Stimulated activated CD4-positive, alpha-beta T cell treated with anti-CD3 and anti-CD28 coated beads, Interleukin-1b, Interleukin-23, amount 100 ng/mL, for 1 hour (primary cell): ENCODE measurements at places on chromosomes 3 and 15.
A peak's percentile ranks its signal among the peaks of the same experiment; 100 is the strongest.

- no peak for DNase-seq
These were observed 58.8 kb upstream of the GOLGA8A start for GRCh38 chr15:34496207-34496995.

DNA sequence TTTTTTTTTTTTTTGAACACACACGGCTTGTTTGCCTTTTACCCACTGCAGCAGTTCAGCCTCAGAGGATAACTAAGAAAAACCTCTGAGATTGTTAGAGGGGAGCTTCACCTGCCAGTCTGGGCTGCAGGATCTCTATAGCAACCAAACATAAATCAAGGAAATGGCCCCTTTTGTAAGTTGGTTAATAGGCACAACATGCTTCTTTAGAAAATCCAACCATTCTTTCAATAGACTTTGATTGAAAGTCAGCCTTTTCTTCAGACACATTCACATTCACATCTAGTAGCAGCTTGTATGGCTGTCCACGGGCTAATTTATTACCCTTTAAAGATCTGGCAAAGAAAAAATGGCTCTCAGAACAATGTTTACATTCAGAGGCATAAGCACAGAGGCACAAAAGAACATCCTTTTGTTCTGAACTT lies 136.6 kb upstream of the RARB start:
- DNase-seq: no peak

DNA sequence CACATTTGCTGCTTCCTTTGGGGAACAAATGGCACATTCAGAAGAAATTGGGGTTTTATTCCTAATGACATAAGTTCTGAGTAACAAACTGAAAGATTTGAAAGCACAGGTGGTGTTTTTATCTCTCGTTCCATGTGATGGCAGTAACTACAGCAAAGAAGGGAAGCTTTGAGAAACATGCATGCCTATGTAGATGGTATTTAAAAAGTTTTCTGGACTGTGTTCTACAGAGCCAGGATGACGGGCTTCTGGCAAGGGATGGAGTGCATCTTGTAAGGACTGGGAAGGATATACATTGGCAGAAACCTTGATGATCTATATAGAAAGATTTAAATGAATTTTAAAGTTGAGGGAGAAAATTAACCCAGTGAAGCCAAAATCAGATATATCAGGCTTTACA lies 362.2 kb upstream of the ROPN1 start:
- no peak for DNase-seq

GRCh38 chr3:48472923-48473616 lies 26.5 kb downstream of the ATRIP start:
- DNase-seq: peak; percentile 83

DNA sequence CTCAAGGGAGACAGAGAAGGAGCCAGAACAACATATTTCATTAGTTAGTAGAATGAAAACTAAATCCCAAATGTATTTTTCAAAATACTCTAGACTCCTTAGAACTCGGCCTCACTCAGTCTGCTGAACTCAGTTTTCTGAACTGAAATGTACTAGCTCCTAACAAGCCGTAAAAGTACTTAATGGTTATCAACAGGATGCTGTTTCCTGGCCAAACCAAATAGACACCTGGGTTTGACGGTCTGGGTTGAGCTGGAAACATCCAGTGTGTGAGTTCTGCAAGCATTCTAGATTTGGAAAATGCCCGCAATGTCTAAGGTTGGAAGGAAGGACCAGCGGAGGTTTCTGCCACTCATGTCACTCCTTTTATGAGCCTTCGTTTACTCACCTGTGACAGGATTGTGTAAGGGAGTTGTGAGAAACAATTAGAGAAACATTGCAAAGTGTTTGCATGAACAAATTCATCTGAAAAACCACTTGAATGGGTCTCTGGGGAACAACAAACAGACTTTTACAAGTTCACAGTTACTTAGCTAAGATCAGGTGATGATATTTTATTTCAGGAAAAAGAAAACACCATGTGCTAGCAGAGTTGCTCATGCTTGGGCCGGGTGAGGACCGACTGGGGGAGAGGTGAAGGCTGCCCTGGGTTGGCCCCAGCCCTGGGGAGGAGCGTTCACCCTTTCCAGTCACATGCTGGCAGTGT lies 151.0 kb downstream of the ALDH1A2 start:
- no peak for DNase-seq

GRCh38 chr15:38564557-38565286 lies at the start of gene RASGRP1:
TSS of gene RASGRP1 (minus strand) at chr15:38564814. CDS start at chr15:38564628, 186 bp downstream.
- DNase-seq: peak; percentile 69

- DNase-seq: no peak
These were observed 64.7 kb upstream of the XCR1 start for GRCh38 chr3:46091741-46092701.

DNA sequence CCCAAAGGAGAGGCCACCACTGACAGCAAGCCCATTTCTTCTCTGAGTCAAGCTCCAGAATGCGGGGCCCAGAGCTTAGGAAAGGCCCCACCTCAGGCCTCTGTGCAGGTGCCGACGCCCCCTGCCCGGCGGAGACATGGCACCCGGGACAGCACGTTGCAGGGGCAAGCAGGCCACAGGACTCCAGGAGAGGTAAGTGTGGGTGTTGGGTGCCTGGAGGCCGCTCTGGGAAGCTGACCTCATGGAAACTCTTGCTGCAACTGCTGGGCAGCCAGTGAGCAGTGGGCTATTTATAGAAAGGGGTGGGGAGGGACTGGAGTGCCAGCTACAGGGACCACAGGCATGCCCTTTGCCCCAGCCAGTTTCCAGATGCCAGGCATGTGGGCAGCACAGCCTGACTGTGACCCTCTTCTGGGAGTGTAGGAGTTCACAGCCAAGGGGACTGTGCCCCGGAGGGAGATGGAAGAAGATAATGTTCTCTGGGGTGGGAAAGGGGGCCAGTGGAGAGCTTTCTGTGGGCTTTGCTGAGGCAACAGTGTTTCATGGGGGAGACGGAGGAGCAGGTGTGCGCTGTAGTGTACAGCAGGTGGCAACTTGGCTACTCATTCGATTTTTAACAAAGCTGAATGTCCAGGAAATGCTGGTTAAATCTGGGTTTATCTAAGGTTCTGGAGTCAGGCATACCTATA lies 23.7 kb downstream of the ALPK3 start:
- no peak for DNase-seq

DNA sequence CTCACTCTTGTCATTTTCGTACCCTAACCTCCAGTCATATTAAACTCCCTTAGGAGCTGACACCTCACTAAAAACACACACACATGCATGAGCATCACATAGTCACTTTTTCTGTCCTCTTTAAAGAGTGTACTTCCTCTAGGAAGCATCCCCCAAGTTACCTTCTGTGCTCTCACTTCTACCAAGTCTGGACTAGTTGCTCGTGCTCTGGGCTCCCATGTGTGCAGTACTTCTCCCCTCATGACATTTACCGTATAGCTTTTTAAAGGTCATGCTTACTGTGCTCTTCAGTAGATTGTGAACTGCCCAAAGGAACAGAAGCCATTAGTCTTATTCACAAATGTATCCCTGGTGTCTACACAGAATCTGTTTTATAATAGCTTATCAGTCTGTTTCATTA lies 42.0 kb downstream of the CRYBG3 start:
- no peak for DNase-seq

DNA sequence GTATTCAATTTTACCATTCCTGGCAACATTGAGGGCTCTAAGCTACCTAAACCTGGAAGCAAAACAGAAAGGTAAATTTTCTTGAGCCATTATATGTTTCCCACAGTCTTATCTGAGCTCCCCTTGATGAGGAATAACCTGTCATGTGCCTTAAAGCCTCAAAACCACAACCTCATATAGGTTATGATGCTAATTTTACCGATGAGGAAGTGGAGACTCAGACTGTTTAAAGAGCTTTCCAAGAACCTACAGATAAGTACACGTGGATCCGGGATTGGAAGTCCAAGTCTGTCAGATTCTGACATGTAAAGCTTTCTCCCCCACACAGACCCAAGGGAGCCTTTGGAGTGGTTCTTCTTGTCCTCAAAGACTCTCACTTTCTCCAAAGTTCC lies 140.5 kb downstream of the SEMA6D start:
- DNase-seq: no peak

DNA sequence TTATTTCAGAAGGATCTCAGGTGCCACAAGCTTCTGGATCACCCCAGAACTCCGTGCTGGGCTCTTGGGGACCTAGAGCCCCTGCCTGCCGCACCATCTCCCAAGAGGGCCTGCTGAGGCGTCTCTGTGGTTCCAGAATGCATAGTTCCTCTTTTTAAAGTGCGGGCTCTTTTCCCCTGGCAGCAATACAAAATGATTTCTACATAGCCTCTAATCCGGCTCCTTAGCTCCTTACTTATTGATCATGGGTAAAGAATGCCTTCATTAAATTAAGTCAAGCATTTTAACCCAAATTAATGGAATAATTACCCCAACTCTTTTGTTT lies 121.9 kb downstream of the ATP10A start:
- DNase-seq: no peak

- DNase-seq: no peak
These were observed 59.1 kb downstream of the SENP7 start for GRCh38 chr3:101453961-101454360.

- no peak for DNase-seq
These were observed 8.5 kb upstream of the DAG1 start for GRCh38 chr3:49461443-49462171.

DNA sequence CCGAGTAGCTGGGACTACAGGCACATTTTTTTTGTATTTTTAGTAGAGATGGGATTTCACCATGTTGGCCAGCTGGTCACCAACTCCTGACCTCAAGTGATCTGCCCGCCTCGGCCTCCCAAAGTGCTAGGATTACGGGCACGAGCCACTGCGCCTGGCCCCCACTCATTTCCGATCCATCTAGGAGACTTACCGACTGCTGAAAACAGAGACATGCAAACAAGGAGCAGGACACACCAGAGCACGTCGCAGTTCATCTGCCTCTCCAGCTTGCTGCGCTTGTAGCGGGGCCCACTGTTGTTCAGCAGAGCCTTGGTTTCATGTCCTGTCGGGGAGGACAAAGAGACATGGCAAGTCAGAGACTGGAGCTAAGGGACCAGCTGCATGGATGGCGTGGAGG lies 137.4 kb downstream of the ATP10A start:
- DNase-seq: no peak

DNA sequence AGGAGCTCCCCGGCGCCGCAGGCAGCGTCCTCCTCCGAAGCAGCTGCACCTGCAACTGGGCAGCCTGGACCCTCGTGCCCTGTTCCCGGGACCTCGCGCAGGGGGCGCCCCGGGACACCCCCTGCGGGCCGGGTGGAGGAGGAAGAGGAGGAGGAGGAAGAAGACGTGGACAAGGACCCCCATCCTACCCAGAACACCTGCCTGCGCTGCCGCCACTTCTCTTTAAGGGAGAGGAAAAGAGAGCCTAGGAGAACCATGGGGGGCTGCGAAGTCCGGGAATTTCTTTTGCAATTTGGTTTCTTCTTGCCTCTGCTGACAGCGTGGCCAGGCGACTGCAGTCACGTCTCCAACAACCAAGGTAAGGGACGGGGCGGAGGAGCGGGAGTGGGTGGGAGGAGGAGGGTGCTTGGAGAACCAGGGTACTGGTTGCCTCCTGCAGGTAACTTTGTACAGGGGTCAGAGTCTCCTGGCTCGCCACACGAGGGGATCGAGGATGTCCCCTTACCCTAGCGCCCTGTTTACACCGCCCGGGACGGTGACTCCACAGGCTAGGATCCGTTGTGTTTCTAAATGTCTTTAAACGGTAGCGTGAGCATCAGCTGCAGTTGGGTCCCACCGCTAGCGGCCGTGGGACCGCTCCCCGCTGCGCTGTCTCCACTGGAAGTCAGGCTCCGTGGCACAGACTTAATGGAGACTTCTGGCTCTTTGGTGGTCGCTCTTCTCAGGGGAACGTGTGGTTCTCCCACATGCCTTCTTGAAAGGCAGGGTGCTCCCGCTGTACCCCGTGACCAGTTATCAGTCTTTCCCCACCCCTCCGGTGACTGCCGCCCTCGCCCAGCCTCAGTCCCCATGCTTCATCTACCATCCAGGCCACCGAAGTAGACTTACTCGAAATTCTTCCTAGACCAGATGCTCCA lies 515 bp downstream of the EPHA6 start:
- DNase-seq: no peak

GRCh38 chr15:92907896-92908712 lies 8.0 kb downstream of the CHD2 start:
- no peak for DNase-seq

DNA sequence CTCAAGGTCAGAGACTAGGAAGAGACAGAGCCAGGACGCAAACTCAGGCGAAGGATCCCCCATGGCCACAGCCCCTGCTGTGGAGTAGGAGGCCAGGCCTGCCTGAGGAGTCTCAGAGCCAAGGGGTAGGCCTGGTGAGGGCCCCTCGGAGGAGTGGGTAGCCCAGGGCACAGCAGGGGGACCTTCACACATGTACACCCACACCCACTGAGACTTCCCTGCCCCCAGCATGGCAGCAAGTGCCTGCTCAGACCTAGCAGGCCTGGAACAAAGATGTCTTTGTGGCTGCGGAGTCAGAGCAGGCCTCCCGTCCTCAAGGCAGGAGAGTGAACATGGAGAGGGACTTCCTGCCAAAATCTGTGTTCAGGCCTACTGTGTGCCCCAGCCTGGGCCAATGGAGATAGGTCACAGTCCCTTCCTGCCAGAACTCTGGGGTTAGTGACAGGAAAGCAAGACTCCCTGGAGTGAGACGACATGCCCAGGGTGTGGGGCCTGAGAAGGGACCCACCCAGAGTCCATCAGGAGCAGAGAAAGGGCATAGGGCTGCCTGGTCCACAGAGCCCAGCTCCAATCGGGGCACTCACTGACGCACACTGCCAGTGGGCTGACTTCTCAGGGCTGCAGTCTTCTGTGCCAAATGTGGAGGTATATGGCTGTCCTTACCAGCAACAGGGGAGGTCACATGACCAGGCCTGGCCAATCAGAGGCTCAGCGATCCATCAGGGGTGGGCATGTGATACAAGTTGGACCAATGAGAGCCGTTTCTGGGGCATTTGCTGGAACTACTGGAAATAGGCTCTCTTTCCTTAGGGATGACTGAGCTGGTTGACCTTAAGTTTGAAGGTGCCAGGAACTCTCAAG lies 2.3 kb downstream of the GRIP2 start:
- no peak for DNase-seq

- no peak for DNase-seq
These were observed 76.8 kb downstream of the TNIK start for GRCh38 chr3:171383206-171384018.

GRCh38 chr3:81938681-81939080 lies 177.2 kb upstream of the GBE1 start:
- DNase-seq: no peak

- DNase-seq: no peak
These were observed 13.2 kb downstream of the ADAMTS9 start for GRCh38 chr3:64674591-64675076.

- DNase-seq: no peak
These were observed 50.5 kb downstream of the CHST2 start for GRCh38 chr3:143170074-143170473.

- DNase-seq: no peak
These were observed 708.5 kb downstream of the SQOR start for GRCh38 chr15:46343196-46343935.

- no peak for DNase-seq
These were observed 62.4 kb upstream of the STAC start for GRCh38 chr3:36317915-36318314.

DNA sequence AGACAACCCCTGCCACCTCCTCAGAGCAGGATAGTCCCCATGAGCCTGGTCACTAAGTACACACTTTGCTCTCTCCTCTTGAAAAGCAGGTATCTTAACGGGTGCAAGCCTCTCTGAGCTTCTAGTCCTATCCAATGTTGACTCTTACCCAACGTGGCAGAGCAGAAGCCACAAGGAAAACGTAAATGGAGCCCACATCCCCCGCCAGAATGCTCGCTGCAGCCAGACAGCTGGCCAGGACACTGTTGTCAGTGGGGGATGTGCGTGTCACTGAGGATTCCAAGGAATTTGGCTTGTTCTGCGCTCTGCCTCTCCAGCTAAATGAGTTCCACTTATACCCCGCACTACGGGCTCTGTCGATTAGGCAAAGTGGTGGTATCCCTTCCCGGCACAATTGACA lies 67.8 kb upstream of the IGF1R start:
- no peak for DNase-seq

- no peak for DNase-seq
These were observed 5.6 kb downstream of the GALNT15 start for GRCh38 chr3:16179771-16180736.
